Natural killer cell treated with Interleukin-12 subunit alpha and Interleukin-12 subunit beta and Interleukin-15 and Interleukin-18, amount 100 ng/mL, for 72 hours (primary cell): ENCODE measurements at places on chromosomes 2 and 18.

GRCh38 chr18:68837665-68838451 lies 40.0 kb downstream of the CCDC102B start:
- no peaks in the 10 kb centered on the region for H3K4me1 ChIP-seq
- H3K27me3 ChIP-seq, result no peaks in the 10 kb centered on the region
- H3K4me3 ChIP-seq, result no peak overlapping the region
- H3K36me3 ChIP-seq, result no peaks in the 10 kb centered on the region
- DNase-seq, result no peak
- H3K27ac ChIP-seq, result no peak overlapping the region

GRCh38 chr2:12978066-12978835 lies 261.5 kb downstream of the TRIB2 start:
- no peak for DNase-seq
- H3K27ac ChIP-seq, result no peak overlapping the region
- H3K36me3 ChIP-seq, result peaks cover 11% of the 10 kb centered on the region
- H3K4me3 ChIP-seq, result no peak overlapping the region
- peaks cover 10% of the 10 kb centered on the region for H3K4me1 ChIP-seq

GRCh38 chr18:8730080-8730827 lies 24.9 kb downstream of the MTCL1 start:
- no peaks in the 10 kb centered on the region for H3K36me3 ChIP-seq
- H3K4me1 ChIP-seq, result peaks cover 5% of the 10 kb centered on the region
- H3K27me3 ChIP-seq, result peaks cover 19% of the 10 kb centered on the region
- DNase-seq, result no peak
- H3K27ac ChIP-seq, result no peak overlapping the region

GRCh38 chr18:75066936-75067335 lies 142.0 kb downstream of the PTGR3 start:
- no peak for DNase-seq
- no peaks in the 10 kb centered on the region for H3K36me3 ChIP-seq

GRCh38 chr2:177320596-177320995 lies 56.1 kb upstream of the NFE2L2 start:
- no peaks in the 10 kb centered on the region for H3K36me3 ChIP-seq
- H3K4me1 ChIP-seq, result no peaks in the 10 kb centered on the region
- no peak overlapping the region for H3K4me3 ChIP-seq

- DNase-seq, result no peak
- peaks cover 71% of the 10 kb centered on the region for H3K4me1 ChIP-seq
- H3K27ac ChIP-seq, result peak overlapping the region; percentile 52
- H3K27me3 ChIP-seq, result no peaks in the 10 kb centered on the region
- peak overlapping the region; percentile 23 for H3K4me3 ChIP-seq
Observed at GRCh38 chr2:224999754-225000153, 42.5 kb downstream of the DOCK10 start.

DNA sequence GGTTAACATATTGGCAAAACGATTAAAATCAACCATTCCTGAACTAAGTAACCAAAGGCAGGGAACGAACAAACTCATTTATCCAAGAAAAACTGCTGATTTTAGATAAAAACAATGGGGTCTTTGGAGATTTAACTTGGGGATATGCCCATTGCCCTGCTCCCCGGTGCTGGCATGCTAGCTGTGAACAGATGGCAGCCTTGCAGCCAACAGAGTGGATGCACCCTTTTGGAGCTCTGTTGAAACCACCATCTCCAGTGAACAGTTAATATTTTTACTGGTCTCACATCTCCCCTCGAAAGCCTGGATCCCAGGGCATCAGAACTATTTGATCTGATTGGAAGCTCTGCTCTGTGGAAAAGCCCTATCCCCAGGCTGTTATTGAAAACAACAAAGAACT lies 303.1 kb downstream of the TGIF1 start:
- no peak for DNase-seq
- H3K27me3 ChIP-seq, result peaks cover 5% of the 10 kb centered on the region
- H3K4me3 ChIP-seq, result no peak overlapping the region
- H3K36me3 ChIP-seq, result no peaks in the 10 kb centered on the region
- H3K4me1 ChIP-seq, result no peaks in the 10 kb centered on the region

GRCh38 chr2:121076498-121076820 lies 208.5 kb downstream of the TFCP2L1 start:
- H3K36me3 ChIP-seq, result no peaks in the 10 kb centered on the region
- peaks cover 3% of the 10 kb centered on the region for H3K4me1 ChIP-seq
- no peaks in the 10 kb centered on the region for H3K27me3 ChIP-seq

- no peaks in the 10 kb centered on the region for H3K36me3 ChIP-seq
- peaks cover 15% of the 10 kb centered on the region for H3K27me3 ChIP-seq
- peaks cover 7% of the 10 kb centered on the region for H3K4me1 ChIP-seq
- no peak overlapping the region for H3K4me3 ChIP-seq
- no peak for DNase-seq
Observed at GRCh38 chr2:66573416-66573815, 138.5 kb downstream of the MEIS1 start.

- no peak overlapping the region for H3K4me3 ChIP-seq
- DNase-seq, result no peak
- H3K36me3 ChIP-seq, result peaks cover 10% of the 10 kb centered on the region
- H3K27ac ChIP-seq, result no peak overlapping the region
- H3K4me1 ChIP-seq, result no peaks in the 10 kb centered on the region
Observed at GRCh38 chr2:201697899-201698298, 545 bp downstream of the MPP4 start.

- no peaks in the 10 kb centered on the region for H3K36me3 ChIP-seq
- H3K4me3 ChIP-seq, result no peak overlapping the region
- peaks cover 5% of the 10 kb centered on the region for H3K27me3 ChIP-seq
Observed at GRCh38 chr2:225472161-225472560, 72.7 kb downstream of the NYAP2 start.

GRCh38 chr2:219410390-219410789 lies 7.8 kb upstream of the DES start:
- no peak overlapping the region for H3K27ac ChIP-seq
- no peak overlapping the region for H3K4me3 ChIP-seq
- no peaks in the 10 kb centered on the region for H3K4me1 ChIP-seq

DNA sequence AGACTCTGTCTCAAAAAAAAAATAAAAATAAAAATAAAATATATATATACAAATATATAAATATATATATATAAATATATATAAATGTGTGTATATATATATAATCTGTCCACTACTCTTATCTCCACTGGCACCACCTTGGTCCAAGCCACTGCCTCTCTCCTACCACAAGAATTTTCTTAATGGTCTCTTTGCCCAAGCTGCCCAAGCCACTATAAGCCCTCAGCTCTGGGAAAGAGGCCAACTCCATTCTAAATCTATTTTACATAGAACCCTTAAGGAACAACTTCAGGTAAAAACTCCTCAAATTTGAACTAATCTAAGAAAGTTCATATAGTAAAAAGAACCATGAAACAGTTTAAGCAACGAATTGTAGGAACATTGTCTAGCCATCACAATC lies 45.6 kb upstream of the GREB1L start:
- no peak for DNase-seq
- H3K27me3 ChIP-seq, result peaks cover 8% of the 10 kb centered on the region
- H3K4me3 ChIP-seq, result no peak overlapping the region
- H3K4me1 ChIP-seq, result no peaks in the 10 kb centered on the region
- H3K36me3 ChIP-seq, result no peaks in the 10 kb centered on the region
- H3K27ac ChIP-seq, result no peak overlapping the region

- H3K36me3 ChIP-seq, result no peaks in the 10 kb centered on the region
- peaks cover under 1% of the 10 kb centered on the region for H3K4me1 ChIP-seq
- H3K27ac ChIP-seq, result no peak overlapping the region
- peaks cover 27% of the 10 kb centered on the region for H3K27me3 ChIP-seq
- no peak for DNase-seq
- H3K4me3 ChIP-seq, result no peak overlapping the region
Observed at GRCh38 chr2:30871980-30872789, 64.9 kb upstream of the CAPN13 start.

- H3K27me3 ChIP-seq, result no peaks in the 10 kb centered on the region
- peaks cover 15% of the 10 kb centered on the region for H3K4me1 ChIP-seq
- H3K27ac ChIP-seq, result no peak overlapping the region
- H3K36me3 ChIP-seq, result peaks cover 15% of the 10 kb centered on the region
- DNase-seq, result no peak
Observed at GRCh38 chr2:172561270-172561669, 5.4 kb downstream of the PDK1 start.

GRCh38 chr2:63124218-63124617 lies 73.6 kb downstream of the OTX1 start:
- no peaks in the 10 kb centered on the region for H3K27me3 ChIP-seq
- H3K4me1 ChIP-seq, result no peaks in the 10 kb centered on the region
- H3K4me3 ChIP-seq, result no peak overlapping the region
- DNase-seq, result no peak

DNA sequence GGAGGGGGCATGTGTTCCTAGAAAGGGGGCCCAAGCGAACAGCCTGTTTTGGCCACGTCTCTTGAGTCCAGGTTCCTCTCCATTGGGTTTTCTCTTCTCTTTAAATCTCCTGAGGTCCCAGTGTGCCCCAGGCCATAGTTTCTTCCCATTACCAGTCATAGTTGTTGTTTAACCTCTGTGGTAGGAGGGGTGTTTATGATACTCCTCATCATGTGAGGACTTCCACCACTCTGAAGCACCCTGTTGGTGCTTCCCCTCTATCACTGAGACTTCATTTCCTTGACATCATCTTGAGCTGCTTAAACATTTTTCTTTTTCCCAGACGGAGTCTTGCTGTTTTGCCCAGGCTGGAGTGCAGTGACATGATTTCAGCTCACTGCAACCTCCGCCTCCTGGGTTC lies 45.9 kb downstream of the WIPF1 start:
- no peaks in the 10 kb centered on the region for H3K27me3 ChIP-seq
- DNase-seq, result no peak
- no peak overlapping the region for H3K4me3 ChIP-seq
- H3K27ac ChIP-seq, result no peak overlapping the region

GRCh38 chr18:58770601-58771000 lies 94.1 kb upstream of the ZNF532 start:
- no peak for DNase-seq
- H3K4me3 ChIP-seq, result no peak overlapping the region
- H3K27ac ChIP-seq, result no peak overlapping the region
- H3K27me3 ChIP-seq, result peaks cover 32% of the 10 kb centered on the region
- no peaks in the 10 kb centered on the region for H3K36me3 ChIP-seq
- H3K4me1 ChIP-seq, result no peaks in the 10 kb centered on the region

DNA sequence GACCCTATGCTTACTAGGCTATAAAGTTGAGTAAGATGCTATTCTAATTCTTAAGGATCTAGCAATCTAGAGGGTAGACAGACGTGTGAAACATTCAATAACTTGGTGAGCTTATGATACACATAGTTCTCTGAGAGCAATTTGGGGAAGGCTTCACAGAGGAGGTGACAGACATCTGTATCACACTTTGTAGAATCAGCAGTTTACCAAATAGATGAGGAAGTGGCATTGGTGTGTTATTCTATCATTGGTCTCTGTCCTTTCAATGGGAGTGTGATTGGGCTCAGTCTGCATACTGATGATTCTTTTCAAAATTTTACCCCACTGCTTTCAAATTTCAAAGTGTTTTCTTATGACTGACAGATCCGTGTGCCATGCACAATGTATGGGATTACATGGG lies 47.0 kb upstream of the TMEM178A start:
- DNase-seq, result no peak
- H3K4me3 ChIP-seq, result no peak overlapping the region
- peaks cover 6% of the 10 kb centered on the region for H3K4me1 ChIP-seq
- peaks cover 22% of the 10 kb centered on the region for H3K27me3 ChIP-seq
- H3K27ac ChIP-seq, result no peak overlapping the region
- H3K36me3 ChIP-seq, result no peaks in the 10 kb centered on the region

- H3K27me3 ChIP-seq, result peaks cover 39% of the 10 kb centered on the region
- H3K36me3 ChIP-seq, result no peaks in the 10 kb centered on the region
Observed at GRCh38 chr2:170812710-170813600, 3.7 kb upstream of the GAD1 start.

DNA sequence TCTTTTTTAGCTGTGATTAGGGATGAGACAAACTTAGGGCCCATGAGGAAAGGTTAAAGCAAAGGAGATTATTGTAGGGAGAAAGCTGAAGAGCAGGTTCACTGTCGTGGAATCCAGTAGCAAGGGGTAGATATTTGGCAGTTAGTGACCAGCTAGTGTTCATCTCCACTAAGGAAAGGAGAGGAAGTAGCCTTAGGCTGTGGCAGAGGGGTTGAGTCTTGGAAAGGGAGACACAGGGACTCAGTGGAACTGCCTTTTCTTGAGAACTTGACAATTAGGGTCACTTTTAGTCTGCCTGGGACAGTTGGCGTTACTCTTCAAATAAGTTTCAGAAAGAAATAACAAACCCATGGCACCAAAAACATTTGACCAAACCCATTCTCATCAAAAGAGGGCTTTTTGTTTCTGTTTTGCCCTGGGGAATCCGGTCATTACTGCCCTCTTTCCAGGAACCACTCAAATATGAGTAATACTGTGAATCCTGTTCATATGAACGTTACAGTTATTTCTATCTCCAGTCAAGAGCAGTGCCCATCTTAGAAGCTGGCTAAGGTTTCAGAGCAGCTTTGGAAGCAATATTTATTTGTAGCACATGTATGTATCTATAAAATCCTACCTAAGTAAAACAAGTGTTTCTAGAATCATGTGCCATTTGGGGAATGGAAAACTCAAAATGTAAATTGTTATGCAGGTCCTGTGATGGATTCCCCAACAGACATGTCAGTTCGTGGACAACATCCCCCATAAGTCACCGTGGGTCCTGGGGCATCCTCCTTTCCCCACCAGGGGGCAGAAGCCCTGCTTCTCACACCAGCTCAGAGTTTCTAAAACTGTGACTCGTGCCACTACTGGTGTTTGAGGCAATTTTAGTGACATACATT lies 77.3 kb upstream of the PHLPP1 start:
- no peak for DNase-seq
- H3K36me3 ChIP-seq, result peaks cover 5% of the 10 kb centered on the region
- H3K4me3 ChIP-seq, result peak overlapping the region; percentile 79
- peak overlapping the region; percentile 80 for H3K27ac ChIP-seq
- peaks cover 15% of the 10 kb centered on the region for H3K27me3 ChIP-seq

- no peak overlapping the region for H3K27ac ChIP-seq
- H3K4me1 ChIP-seq, result no peaks in the 10 kb centered on the region
- no peaks in the 10 kb centered on the region for H3K36me3 ChIP-seq
- peaks cover 49% of the 10 kb centered on the region for H3K27me3 ChIP-seq
- H3K4me3 ChIP-seq, result no peak overlapping the region
- DNase-seq, result no peak
Observed at GRCh38 chr2:237393523-237393922, 20.4 kb downstream of the COL6A3 start.

DNA sequence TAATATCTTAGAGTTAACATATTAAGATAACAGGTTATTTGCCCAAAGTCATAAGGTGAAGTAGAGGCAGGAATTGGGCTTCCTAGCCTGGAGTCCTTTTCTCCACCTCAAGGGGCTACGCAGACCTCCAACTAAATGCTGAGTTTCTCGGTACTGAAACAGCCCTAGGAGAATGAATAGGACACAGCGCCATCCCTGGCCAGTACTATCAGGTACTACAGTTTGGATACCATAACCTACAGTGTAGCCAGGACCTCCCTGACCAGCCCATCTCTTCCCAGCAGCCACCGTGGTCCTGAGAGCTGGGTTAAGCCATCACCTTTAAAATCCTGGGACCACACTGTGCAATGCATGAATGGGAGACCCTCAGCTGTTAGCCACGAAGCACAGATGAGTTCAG lies 15.7 kb downstream of the CASP8 start:
- H3K4me1 ChIP-seq, result peaks cover 36% of the 10 kb centered on the region
- H3K27ac ChIP-seq, result peak overlapping the region; percentile 61
- H3K27me3 ChIP-seq, result no peaks in the 10 kb centered on the region
- H3K4me3 ChIP-seq, result no peak overlapping the region
